ENCODE measurements at places on chromosomes 7 and 10.

GRCh38 chr7:28483908-28484605 lies 71.7 kb downstream of the CREB5 start:
- DNase-seq: no peak

DNA sequence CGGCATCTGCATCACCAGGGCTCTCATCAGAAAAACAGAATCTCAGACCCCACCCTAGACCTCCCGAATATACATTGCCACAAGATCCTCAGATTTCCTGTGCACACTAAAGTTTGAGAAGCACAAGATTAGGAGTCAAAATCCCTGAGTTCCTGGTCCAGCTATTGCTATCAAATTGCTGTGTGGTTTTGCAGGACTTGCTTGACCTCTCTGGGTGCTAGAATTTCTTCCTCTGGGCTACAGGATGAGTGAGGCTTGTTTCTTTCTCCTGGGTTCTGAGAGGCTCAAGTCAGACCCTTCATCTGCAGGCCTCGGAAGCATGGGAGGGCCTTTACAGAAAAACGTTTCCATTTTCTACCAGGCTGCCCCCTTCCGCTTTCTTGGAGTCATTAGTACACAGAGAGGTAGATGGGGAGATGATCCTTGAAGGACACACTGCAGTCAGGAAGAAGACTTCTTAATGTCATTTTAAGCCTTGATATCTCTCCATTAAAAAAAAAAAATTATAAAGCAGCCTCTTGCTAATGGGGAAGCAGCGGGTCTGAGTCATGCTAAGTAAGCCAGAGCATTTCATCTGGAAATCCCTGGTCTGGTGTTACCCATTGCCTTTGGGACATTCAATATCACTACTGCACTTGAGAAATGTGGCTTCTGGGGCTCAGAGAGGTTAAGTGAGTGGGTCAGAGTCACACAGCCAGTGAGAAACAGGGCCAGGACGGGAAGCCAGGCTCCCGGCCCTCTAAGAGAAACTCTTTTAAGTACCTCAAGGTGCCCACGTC lies 173.5 kb downstream of the KCNMA1 start:
- no peak for DNase-seq

GRCh38 chr7:154905146-154905545 lies 97.8 kb downstream of the PAXIP1 start:
- no peak for DNase-seq

GRCh38 chr7:154892459-154892858 lies 110.5 kb downstream of the PAXIP1 start:
- no peak for DNase-seq

DNA sequence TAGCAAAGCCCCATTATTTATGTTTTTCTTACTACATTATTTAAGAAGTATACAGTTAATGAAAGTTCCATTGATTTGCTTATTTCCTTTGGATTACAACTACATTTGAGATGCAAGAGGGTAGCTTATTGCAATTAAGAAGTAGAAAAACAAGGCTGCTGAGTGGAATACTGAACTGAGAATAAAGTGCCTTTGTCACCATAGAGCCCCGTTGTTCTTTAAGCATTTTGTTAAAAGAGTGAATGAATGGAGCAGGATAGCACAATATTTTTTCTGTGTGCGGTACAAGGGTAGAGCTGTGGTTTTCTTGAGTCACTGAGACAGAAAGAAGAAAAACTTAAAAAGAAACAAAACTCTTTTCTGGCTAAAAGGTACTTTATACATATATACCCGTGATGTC lies 45.6 kb downstream of the ZNF277 start:
- DNase-seq: no peak

- DNase-seq: no peak
These were observed 19.0 kb downstream of the PIK3AP1 start for GRCh38 chr10:96701265-96701664.

DNA sequence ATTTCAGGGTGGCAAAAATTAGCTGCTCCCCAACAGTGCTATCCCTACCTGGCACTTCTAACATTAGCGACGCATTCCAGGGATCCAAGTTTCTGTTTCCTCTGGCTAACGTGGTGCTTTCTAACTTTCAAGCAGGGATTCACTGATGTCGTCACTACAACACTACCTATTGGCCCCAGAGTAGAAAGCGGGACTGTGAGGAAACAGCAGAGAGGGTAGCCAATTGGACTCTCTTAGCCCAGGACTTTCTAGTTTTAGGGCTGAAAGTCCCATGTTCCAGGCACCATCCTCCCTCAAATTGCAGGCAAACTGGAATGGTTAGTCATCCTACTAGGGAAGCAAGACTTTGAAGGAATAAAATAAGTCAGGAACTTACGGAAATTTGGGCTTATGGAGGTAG lies 89.3 kb upstream of the AGK start:
- DNase-seq: no peak

- no peak for DNase-seq
These were observed 80.0 kb downstream of the SDK1 start for GRCh38 chr7:3380886-3381685.
